DMS79 treated with DMSO at 0.1 percent for 48 hours (cell line): ENCODE measurements at places on chromosomes 4 and X.
A peak's percentile ranks its signal among the peaks of the same experiment; 100 is the strongest.

GRCh38 chr4:8553991-8554405 is 26.2 kb upstream of the GPR78 start:
- no peak for DNase-seq

GRCh38 chrX:113828470-113828869 is 755.4 kb upstream of the HTR2C start:
- DNase-seq: no peak

- DNase-seq: no peak
Measured at GRCh38 chrX:1261285-1261684, 7.3 kb upstream of the CSF2RA start.

DNA sequence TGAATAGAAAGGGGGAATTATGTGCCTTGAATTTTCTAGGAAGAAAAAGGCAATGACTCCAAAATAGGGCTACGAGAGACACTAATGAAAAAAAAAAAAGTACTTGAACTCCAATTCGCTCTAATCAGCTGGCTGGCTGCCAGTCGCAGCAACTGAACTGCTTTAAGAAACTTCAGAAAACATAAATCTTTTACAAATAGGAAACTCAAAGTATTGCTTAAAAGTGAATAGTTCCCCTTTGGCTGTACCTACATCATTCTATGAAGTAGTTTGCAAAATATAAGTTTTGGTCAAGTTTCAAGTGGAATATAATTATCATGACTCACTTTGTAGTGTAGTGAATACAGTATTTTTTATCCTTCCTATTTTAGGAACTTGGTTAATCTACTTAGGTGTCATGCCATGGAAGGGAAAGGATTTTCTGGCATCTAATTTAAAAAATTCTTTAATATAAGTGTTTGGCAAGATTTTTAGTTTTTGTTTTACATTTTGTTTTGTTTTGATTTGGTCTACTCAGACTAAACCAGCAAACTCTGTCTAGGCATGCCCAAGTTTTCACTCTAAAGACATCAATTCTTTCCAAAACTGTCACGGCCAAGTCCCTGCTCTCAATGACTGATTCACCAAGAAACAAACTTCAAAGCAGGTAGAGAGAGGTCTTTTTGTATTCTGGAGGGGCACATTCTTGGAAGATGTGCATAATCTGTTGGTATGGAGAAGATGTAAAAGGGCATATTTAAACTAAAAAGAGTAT is 382.4 kb upstream of the GALNT7 start:
- no peak for DNase-seq

GRCh38 chr4:165131247-165131832 is 18.7 kb upstream of the TMEM192 start:
- peak; percentile 49 for DNase-seq

DNA sequence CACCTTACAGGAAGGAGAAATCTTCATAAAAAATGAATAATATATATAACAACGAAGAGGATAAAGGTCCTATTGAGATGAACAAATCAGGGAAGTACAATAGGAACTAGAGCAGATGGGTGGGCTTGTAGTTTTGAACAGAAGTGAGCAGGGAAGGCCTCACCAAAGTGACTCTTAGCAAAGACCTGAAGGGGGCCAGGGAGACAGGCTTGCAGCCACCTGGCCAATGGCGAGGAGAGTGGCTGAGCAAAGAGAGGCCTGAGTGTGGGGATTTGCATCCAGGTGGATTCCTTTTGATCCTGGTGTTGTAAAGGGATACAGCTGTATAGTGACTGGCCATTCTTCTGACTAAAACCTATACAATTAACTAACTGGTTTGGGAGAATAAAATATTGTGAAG is 354.1 kb downstream of the CAMK2D start:
- no peak for DNase-seq

DNA sequence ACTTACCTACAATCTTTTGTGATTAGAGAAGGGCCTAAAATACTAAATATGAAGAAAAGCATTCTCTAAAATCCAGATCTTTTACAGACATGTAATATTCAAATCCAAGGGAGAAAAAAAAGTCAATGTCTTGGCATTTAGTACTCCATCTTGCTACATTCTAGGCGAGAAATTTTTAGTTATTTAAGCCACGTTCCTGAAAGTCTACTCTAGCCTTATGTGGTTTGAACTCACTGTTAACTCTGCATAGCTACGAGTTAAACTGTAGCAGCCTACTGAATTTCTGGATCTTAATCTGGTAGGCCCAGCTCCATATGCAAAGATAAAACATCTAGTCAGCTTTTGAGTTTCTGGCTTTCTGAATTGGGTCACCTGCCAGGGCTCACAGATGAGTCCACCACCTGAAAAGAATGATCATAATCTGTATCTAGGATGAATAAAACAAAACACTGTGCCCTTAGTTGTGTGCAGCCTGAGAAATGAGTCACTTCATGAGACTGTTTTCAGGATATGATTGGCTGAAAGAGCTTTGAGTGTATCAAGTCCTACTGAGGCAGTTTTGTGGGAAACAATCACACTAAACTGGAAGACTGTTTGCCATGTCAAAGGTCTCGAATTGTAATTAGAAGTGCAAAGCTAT is 3.2 kb upstream of the NEK1 start:
- DNase-seq: no peak

GRCh38 chr4:8088966-8089491 is 69.6 kb downstream of the ABLIM2 start:
- DNase-seq: no peak

GRCh38 chr4:133096972-133097371 is 52.1 kb upstream of the PCDH10 start:
- DNase-seq: no peak

DNA sequence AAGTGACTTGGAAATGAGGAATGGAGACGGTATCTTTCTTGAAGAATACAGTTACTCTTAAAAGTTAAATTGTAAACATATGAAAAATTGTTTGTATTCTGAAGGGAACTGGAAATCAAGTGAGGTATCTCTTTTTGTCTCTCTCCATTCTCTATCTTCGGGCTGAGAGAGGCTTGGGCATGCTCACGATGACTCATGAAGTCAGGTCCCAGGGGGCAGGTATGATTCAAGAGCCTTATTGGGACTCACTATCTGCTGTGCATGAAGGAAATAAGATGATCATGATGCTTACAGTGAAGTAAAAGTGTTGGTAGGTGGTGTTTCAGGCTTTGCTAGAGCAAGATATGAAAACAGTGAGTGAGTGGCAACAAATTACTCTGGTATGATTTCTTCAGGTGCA is 200.4 kb upstream of the PITX2 start:
- no peak for DNase-seq

GRCh38 chr4:7861440-7861881 is 78.2 kb downstream of the AFAP1 start:
- DNase-seq: no peak

DNA sequence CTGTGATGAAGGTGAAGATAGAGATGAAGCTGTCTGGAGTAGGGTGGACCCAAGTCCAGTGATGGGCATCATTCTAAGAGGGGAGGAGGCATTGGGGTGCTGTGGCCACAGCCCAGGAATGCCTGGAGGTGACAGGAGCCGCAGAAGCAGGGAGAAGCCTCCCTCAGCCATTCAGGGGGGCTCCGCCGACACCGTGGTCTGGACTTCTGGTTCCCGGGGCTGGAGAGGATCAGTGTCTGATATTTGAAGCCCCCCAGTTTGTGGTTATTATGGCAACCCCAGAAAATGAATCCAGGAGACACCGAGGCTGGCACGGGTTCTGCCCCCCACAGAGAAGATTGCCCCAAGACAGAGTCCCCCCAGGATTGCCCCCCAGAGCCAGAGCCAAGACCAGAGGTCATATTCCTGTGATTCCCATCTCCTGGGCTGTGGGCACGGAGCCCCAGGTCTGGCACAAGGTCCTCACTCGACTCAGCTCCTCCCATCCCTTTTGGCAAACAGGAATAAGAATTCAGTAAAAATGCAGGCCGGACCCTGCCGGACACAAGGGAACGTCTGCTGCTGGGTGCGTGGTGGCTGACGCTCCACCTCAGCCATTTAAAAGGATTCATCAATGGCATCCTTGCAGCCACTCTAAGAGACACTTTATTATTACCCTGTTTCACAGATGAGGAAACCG is 116.6 kb downstream of the CPZ start:
- no peak for DNase-seq

DNA sequence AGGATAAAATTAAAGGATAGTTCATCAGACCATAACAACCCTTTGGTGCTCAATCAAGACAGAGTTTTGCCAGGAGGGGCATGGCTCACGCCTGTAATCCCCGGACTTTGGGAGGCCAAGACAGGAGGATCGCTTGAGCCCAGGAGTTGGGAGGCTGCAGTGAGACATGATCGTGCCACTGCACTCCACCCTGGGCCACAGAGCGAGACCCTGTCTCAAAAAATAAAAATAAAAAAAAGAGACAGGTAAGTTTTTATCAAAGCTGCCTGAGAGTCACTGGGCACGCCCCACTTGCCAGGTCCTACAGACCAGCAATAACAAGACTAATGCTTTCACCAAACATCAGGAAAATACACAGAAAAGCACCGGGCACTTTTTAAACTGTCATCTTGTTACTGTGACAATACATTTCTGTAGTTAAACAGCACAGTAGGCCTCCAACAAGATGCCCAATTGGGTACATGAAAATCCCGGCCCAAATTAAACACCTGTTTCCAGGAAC is 765 bp downstream of the CFAP97 start:
- peak; percentile 23 for DNase-seq

- no peak for DNase-seq
Measured at GRCh38 chr4:126954537-126955291, 678.0 kb upstream of the INTU start.
